ENCODE measurements at places on chromosomes 7 and 10.

GRCh38 chr7:21996641-21997040 is 50.9 kb upstream of the CDCA7L start:
- no peak for DNase-seq

DNA sequence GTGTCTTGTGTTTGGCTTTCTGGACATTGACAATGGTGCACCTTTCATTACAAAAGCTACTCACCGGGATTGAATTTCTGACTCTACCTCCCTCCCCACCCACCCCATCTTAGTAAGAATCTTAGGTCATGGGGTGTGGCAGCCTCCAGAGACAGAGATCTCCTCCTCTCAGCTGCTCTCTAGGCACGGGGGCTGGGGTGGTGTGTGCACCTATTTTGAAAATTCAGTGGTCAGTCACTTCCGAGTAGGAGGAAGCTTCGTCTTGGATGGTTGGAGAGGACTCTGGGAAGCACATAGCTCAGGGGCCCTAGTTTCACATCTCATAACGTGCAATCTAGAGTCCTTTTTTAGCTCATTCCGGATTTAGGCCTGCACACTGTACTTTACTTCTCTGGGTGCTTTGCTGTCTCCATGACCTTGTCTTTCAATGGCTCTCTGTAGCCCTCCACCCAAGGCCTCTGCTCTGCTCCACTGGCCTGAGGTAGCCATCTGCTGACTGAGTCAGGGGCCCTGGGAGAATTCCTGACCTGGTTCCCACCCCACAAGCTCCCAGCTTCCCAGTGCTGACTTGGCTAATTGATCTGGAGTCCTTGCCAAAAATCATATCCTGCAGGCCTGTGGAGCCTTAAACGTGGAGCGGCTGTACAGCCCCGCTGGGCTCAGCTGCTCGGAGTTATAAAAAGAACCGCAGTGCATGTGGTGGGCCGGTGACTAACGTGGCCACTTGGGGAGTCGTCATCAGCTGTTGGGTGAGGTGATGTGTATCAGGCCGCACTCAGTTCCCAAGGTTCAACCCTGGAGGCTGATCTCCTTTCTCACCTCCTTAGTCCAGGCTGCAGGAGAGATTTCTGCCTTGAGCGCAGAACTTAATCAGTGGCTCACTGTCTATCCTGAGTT is 19.3 kb upstream of the ADAMTS14 start:
- DNase-seq: no peak

GRCh38 chr7:67484244-67484751 is 487.7 kb downstream of the TYW1 start:
- no peak for DNase-seq

GRCh38 chr7:101942603-101943210 is 125.3 kb downstream of the CUX1 start:
- no peak for DNase-seq

DNA sequence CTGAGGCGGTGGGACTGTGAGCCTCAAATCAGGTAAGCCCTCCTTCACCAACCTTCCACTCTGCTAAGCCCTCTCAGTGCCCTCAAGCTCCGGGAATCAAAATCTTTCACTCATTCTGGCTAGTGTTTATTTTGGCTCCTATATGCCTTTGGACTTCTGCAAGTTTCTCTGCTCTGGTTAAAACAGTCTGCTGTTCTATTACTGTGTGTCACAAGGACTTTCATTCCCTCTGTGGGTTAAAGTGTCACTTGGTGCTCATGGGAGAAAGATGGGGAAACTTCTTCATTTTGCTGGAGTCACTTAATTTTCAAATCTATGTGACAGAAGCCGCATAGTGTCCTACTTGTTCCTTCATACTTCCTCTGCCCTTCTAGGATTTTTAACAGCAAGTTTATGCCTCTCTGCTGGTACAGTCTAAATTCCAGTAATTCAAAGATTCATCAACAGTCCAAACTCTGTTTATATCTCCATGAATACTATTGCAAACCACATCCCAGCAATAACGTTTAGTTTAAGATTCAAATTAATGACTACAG is 61.3 kb downstream of the CD36 start:
- DNase-seq: no peak

DNA sequence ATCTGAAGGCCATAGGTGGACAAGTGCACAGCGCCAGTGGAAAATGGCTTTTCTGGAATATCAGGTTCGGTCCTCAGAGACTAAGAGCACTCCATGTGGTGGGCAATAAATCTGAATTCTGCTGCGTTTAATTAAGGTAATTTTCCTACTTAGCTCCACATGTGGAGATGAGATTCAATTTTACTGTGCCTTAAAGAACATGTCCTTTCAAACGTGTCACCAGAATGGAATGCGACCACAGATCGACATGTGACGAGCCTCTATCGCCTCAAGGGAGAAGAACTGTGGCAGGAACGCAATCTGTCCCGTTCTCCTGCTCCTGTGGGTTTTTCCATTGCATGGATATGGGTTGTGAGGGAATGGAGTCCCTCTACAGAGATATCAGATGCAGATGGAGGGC is 205.3 kb upstream of the ZNF32 start:
- no peak for DNase-seq

GRCh38 chr10:69810675-69811397 is 9.1 kb downstream of the COL13A1 start:
- DNase-seq: no peak

GRCh38 chr10:58996866-58997265 is 179.6 kb upstream of the PHYHIPL start:
- DNase-seq: no peak

- DNase-seq: no peak
Observed at GRCh38 chr7:134470864-134471263, 12.0 kb upstream of the AKR1B1 start.

DNA sequence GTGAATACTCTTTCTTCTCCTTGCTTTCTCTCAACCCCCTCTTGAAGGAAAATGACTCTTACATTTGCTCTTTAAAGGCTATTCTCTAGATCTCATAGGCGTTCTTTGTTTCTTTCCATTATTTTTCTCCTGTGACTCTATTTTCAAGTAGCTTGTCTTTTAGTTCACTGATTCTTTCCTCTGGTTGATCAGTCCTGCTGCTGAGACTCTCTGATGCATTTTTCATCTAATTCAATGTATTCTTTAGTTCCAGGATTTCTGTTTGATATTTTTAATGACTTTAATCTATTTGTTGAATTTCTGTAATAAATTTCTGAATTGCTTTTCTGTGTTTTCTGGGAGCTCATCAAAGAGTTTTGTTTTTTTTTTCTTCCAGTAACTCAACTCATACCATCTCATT is 397.7 kb downstream of the CNTNAP2 start:
- DNase-seq: no peak

Data from esophagus squamous epithelium (tissue), 5 donors.